ENCODE measurements at places on chromosomes 6 and 20.
A peak's percentile ranks its signal among the peaks of the same experiment; 100 is the strongest.

DNA sequence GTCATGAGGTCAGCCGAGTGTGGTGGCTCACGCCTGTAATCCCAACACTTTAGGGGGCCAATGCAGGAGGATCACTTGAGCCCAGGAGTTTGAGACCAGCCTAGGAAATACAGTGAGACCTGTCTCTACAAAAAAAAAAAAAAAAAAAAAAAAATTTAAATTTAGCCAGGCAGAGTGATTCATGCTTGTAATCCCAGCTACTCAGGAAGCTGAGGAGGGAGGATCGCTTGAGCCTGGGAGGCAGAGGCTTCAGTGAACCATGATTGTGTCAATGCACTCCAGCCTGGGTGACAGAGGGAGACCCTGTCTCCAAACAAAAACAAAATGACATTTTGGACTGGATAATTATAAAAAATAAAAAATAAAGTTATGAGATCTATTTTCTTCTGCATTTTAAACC is 56.2 kb downstream of the ADGRF1 start:
- DNase-seq = no peak

DNA sequence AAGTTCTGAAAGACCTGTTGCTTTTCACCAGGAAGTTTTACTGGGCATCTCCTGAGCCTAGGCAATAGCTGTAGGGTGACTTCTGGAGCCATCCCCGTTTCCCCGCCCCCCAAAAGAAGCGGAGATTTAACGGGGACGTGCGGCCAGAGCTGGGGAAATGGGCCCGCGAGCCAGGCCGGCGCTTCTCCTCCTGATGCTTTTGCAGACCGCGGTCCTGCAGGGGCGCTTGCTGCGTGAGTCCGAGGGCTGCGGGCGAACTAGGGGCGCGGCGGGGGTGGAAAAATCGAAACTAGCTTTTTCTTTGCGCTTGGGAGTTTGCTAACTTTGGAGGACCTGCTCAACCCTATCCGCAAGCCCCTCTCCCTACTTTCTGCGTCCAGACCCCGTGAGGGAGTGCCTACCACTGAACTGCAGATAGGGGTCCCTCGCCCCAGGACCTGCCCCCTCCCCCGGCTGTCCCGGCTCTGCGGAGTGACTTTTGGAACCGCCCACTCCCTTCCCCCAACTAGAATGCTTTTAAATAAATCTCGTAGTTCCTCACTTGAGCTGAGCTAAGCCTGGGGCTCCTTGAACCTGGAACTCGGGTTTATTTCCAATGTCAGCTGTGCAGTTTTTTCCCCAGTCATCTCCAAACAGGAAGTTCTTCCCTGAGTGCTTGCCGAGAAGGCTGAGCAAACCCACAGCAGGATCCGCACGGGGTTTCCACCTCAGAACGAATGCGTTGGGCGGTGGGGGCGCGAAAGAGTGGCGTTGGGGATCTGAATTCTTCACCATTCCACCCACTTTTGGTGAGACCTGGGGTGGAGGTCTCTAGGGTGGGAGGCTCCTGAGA is at the start of gene HFE:
TSS of gene HFE (plus strand) at position 146 of the 832 bp plus-strand sequence. CDS start at position 158, 12 bp downstream.
- peak; percentile 60 for DNase-seq

- DNase-seq = no peak
Observed at GRCh38 chr20:10920396-10920795, 246.6 kb upstream of the JAG1 start.

DNA sequence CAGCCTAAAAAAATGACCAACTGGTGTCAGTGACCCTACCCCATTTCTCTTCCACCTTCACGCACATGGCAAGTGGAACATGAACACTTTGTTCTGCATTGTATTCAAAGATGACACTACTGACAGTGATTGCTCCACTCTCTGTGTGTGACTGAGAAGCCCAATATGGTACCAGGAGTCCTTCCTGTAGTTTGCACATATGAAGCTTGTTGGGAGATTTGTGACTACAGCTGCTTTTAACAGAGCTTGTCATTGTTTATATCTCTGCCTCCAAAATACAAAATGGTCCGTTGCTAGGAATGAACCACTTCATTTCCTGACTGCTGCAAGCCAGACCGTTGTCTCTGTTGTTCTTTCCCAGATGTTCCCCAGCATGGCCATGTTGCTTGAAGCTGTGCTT is 140.3 kb upstream of the TCF21 start:
- DNase-seq = no peak

- DNase-seq = peak; percentile 41
Observed at GRCh38 chr20:33211817-33212424, 5.2 kb upstream of the BPIFA3 start.

DNA sequence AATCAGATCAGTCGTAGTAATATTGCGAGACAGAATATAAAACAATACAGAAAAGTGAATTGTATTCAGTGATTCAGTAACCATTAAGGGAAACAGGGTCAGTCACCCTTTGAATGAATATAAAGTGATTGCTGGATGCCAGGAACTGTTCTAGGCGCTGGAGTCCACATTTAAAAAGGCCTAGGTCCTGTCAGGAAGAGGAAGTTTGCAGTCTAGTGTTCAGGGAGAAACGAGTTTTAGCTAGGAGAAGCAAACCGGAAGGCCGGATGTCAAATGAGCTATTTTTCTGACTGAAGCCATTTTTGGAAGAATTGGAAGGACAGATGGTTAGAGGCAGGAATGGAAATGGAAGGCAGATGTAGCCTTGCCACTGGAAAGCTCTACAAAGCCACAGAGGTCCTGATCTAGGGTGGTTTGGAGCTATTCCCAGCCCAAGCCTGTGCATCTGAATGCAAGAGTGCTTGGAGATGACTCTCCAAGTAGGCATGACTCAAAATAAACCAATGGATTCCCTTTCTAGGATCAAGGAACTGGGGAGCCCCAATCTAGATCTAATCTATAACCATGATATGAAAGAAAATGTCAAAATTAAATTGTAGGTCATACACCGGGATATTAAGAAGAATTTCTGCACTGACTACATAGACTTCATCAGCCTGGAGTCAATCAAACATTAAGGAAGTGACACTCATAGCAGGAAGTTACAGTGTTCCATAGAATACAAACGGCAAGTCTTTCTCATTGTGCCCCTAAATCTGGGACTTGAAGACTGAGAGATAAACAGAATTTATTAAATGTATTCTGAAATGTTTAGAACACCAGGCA is 36.8 kb upstream of the CDKAL1 start:
- no peak for DNase-seq

DNA sequence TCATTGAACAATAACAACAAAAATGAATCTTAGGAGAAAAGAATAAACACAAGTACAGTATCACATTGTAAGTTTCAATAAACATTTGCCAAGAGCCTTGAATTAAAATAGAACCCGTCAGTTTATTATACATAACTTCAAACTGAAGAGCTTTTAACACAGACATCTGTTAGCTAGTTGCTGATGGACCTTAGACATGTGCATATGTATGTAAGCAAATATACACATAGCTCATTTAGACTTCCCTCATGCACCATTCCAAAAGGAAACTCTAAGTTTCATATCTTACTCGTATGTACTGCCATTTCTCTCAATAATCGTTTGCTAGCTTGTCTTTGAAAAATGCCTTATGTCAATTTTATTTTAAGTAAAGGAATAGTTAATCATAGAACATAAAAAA is 235.0 kb downstream of the TENT5A start:
- no peak for DNase-seq

DNA sequence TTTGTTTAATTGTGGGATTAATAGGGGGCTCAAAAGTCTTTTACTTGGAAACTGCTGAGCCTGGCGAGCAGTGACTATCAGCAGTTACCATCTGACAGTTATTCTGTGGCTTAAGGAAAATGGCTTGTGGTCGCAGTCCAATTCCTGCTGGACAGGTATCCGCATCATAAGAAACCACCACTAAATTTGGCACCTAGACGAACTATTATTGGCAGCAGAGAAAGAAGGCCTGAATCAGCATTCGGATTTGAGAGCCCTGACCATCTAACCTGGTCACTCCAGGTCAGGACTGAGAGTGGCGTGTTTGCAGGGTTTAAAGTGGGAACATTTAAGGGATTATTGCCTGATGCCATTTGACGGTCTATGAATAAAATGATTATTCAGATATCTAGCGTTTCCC is 146.4 kb downstream of the RPS12 start:
- peak; percentile 1 for DNase-seq

DNA sequence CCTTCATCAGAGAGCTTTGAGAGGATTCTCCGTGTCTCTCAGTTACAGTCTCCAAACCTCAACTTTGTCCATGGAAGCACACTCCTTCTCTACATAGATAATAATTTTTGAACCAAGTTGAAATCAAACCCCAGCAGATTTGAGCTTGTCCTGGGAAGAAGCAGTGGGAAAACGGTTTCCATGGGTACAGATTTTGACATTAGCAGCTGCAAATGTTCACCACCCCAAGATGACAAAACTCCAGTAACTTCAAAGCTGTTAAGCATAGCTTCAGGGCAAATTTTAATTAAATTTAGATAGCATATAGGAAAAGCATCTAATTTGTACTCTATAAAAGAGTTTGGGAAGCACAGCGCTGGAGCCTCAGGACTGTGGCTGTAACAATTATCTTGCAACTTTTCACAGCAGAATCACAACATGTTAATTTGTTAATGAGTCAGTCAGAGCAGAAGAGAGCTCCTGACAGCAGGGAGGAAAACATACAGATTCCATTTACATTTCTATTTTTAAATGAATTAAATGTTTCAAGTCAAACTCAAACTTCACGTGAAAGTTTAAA is 240.7 kb downstream of the BMP7 start:
- no peak for DNase-seq

DNA sequence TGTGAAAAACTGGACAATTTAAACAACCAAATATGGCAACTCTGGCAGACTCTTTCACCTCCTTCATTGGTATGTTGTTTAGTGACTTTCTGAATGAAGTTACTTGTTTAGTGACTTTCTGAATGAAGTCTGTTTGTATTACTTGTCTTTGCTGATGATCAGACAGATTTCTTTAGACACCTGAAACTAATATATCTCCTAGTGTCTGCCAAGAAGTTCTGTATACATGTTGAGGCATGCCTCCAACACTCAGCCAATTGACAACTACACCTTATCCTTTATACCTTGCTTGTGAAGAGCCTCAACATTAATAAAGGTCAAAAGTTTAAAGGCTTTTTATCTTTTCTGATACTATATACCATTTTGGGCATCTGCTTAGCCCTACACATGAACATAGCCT is 725.4 kb upstream of the EPHA7 start:
- DNase-seq = no peak

GRCh38 chr20:6665161-6665560 is 102.3 kb upstream of the BMP2 start:
- no peak for DNase-seq

- no peak for DNase-seq
Observed at GRCh38 chr20:34431168-34431567, 68.1 kb downstream of the ITCH start.

DNA sequence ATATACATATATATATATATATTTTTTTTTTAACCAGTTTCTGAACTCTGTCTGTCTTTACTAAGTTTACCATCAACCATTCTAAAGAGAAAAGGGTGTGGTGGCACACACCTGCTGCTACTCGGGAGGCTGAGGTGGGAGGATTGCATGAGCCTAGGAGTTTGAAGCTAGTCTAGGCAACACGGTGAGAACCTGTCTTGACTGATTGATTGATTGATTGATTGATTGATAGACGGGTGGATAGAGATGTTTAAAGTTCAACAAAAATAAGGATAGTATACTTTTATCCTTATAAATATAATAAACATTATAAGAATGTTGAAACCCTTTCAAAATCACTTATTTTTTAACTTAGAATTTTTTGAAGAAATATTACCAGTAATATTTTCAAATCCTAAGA is 30.2 kb downstream of the CEP57L1 start:
- no peak for DNase-seq

- no peak for DNase-seq
Observed at GRCh38 chr6:170294813-170295509, 4.1 kb upstream of the DLL1 start.

- DNase-seq = peak; percentile 28
Observed at GRCh38 chr6:137043710-137044365, 927 bp downstream of the IL20RA start.

DNA sequence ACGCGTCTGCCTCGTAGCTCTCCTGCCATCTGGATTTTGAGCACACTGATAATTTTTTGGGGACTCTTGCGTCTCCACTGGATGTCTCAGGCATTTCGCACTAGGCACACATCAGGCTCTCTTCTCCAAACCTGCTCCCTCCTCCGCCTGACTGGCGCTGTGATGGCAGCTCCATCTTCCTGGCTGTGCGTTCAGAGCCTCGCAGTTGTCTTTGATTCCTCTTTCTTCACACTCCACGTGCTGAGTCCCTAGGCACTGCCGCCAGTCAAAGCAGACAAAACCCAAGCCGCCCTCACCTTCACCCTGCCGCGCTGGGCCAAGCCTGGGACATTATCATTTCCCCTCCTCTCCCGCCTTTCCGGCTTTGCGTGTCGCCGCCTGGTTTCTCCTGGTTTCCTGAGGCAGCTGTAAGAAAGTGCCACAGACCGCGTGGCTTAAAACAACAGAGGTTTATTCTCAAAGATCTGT is 778 bp downstream of the PSMG4 start:
- DNase-seq = peak; percentile 77

DNA sequence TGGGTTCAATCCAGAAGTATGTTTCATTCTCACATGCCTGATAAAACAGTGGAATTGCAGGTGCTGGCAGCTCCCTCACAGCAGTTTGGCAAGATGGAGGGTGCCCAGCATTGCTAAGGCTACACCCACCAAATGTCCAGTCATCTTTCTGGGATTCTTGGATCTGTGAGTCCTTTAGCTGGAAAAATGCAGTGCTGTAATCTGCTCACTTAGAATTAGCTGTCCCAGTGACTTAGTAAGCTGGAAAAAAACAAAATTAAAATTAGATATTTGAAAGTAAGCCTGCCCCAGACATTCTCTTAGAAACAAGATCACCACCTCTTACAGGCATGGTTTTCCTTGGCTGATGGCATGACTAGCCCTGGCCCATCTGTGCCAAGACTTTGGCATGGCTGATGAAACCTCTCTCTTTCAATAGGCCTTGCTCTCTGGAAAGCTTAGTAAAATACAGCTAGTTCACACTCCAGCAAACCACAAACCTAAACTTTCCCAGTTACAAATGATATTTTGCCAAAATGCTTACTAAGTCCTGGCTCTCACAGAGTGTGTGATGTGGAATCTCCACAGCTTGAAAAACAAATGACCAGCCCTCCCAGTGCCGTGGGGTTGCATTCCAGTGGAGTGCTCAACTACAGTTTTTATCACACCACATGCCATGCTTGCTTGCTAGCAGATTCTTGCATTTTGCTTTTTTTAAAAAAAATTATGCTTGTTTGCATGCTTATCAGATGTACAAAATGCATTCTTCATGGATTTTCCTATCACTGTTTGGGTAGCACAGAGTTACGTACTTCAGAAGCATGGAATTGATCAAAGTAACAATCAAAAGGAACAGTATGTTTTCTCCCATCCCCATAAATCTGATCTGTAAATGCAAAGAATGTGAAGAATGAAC is 261.5 kb downstream of the EYA4 start:
- DNase-seq = no peak

DNA sequence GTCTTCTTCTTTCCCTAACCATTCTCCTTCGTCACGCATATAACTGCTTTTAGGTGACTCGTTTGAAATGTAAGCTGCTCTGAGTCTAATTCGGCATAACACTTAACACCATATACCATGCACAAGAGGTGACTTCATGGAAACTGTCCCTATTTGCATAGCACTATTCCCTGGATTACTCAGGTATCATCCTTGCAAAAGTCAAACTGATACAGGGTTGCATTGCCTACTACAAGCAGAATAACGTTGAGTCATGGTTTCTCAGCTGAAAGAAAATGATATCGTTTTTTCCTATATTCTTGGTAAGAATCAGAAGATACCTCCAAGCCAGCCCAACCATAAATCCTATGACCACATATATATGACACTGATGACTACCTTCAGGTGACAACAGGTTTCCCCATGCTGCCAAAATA is 227.5 kb downstream of the ATXN1 start:
- peak; percentile 6 for DNase-seq

- no peak for DNase-seq
Observed at GRCh38 chr6:132334521-132334885, 66.8 kb downstream of the MOXD1 start.

Data from erythroblast (primary cell).